ENCODE measurements at places on chromosomes 5 and 9.

DNA sequence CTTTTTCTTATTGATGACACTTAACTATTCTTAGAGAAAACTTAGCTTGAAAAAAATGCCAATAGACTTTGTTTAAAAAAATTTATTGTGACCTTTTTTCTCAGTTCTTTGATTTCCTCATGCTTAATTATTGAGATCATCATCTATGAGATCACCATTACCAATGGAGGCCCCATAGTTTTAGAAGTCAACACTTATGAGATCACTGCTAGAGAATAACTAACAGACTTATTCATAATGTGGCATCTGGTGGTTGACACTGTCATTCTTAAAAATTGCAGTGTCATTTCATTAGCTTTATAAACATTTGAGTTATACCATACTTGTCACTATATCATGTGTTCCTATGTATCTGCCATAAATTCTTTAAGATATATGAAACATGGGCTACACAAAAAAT, 14.9 kb upstream of the FEM1C start:
- peak; percentile 59 for DNase-seq

GRCh38 chr5:87051502-87052113, 216.1 kb upstream of the RASA1 start:
- DNase-seq, result no peak

- peak; percentile 30 for DNase-seq
Observed at GRCh38 chr5:180315762-180316212, 23.9 kb upstream of the MAPK9 start.

DNA sequence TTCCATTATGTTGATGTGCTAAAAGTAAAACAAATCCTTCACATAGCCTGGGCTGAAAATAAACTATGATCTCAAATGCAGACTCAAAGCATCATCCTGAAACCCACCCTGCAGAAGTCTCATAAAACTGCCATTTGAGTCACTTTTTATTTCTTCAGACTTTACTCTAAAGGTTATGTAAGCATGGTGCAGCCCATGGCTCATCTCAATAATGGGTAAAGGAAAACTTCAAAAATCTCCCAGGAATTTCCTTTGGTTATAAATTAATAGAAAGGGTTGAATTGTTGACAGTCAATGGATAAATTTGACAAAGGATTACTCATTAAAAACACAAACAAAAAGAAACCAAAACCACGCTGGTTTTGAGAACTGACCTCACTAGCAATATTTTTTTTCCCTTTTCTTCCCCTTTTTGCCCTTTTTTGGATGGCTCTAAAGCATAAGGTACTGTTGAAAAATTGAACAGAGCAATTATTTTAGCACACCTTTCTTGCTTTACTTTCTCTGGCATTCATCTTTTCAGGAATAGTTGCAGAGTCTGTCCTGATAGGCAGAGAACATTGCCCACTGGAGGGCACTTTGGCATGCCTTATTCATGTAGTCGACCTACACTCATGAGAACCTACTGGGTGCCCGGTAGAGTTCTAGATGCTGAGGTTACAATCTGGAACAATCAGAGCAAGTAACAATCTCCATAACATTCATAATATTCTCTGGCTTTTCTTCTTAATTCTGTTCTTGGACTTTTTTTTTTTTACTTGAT, 191.4 kb downstream of the TMEM167A start:
- DNase-seq, result peak; percentile 61

GRCh38 chr5:83034036-83034435, 43.2 kb downstream of the TMEM167A start:
- no peak for DNase-seq

DNA sequence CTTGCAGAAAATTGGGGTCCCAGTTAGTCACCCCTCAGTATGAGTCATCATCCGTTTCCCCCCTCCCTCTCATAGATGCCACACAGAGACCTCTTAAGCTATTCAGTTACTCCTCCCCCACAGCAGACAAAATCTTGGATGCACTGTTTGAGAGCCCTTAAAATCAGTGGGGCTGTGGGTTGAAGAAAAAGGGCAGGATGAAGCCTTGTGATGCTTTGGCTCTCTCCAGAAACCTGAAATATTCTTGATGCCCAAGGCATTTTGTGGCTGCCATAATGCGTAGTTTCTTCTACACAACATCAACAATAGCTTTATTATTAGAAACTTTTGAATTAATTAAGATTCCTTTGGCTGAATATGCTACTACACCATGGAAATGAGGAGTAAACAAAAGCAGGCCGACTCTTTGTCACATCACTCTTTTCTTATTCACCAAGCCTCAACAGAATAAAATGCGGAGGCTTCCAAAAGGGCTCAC, 133.8 kb downstream of the MRPS30 start:
- DNase-seq, result peak; percentile 4

- no peak for DNase-seq
Observed at GRCh38 chr5:31078956-31079355, 114.5 kb upstream of the CDH6 start.

DNA sequence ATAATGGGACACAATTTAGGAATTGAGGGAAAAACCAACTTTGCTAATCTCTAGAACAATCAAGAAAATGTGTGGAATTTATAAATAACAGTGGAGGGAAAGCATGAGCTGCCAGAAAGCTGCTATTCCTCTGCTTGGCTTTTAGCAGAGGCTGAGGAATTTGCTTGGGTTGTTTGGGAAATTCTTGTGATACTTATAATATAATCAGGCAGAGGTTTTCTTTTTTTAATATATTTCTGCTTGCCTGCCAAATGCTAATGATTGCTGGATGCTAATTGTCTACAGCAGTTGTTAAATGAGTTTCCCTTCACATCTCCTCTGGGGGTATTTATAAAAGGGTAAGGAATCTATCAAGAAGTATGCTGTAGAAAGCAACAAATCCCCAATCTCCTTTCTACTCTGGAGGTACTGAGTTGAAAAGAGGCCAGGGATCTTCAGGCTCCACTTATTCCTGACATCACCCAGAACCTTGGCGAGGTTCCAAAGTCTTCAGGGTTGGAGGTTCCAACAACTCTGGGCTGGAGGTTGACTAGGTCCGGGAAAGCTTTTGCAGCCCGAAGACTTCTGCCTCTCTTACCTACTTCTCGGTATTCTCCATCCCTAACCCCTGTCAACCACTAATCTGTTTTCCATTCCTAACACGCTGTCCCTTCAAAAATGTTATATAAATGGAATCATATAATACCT, 60.4 kb upstream of the TMED7 start:
- peak; percentile 78 for DNase-seq

DNA sequence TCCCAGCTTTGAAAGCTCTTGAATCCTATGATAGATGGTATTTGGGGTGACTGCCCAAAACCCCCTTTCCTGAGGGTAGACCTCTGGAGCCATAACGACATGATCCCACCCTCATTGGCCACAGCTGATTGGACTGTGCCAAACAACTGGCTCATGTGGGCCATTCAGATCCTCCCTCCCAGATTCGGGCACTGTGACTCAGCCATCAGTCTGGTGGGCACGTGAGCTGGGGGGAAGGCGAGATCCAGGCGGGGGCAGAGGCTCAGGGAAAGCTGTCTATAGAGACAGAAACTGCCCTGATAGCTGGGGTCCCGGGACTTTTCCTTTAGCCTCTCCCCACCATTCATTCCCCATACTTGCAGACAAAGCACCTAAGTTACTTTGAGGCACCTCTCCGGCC, 15.1 kb upstream of the NCS1 start:
- no peak for DNase-seq

DNA sequence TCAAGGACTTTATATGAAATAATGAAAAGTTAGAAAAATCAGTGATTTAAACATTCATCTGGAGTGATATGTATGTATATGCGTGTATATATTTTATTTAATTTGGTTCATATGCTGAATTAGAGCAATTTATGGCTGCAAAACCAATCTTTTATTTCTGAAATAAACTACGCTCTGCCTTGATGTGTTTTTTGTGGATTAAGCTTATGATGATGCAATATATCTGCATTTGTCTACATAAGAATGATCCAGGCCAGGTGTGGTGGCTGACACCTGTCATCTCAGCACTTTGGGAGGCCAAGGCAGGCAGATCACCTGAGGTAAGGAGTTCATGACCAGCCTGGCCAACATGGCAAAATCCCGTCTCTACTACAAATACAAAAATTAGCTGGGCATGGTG, 1842.3 kb upstream of the CDH6 start:
- DNase-seq, result no peak

- DNase-seq, result no peak
Observed at GRCh38 chr5:178218827-178219226, 13.8 kb downstream of the PHYKPL start.

DNA sequence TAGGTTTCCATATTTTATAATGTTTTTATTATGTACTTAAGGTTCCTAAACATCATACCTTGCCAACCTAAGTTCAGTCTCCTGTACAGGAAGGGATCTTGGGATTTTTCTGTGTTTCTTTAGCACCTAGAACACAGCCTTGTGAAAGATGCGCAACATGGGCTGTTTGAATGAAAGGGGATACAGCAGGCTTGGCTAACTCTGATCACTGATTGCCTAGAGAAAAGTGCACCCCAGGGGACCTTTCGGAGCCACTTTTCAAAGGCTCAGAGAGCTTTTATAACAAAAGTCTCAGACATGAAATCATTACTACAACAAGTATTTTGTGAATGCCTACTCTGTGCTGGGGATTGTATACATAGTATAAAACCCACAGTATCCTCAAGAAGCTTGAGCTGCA, 261.6 kb downstream of the BNC2 start:
- no peak for DNase-seq

GRCh38 chr9:18775930-18776329, 257.1 kb downstream of the SAXO1 start:
- no peak for DNase-seq

DNA sequence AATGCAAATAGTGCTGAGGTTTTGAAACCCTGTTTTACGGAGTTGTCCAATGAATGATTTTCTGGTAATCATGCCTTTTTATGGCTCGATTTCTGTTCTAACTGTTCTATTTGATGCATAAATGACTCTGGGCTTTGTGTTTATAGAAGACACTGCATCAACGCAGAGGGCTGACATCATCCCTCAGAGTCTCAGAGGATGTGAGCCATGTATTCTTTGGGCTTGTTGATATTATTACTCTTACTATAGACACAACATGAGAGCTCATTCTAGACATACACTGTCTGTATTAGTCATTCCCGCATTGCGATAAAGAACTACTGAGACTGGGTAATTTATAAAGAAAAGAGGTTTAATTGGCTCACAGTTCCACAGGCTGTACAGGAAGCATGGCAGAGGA, 31.6 kb downstream of the CDH6 start:
- DNase-seq, result peak; percentile 5

DNA sequence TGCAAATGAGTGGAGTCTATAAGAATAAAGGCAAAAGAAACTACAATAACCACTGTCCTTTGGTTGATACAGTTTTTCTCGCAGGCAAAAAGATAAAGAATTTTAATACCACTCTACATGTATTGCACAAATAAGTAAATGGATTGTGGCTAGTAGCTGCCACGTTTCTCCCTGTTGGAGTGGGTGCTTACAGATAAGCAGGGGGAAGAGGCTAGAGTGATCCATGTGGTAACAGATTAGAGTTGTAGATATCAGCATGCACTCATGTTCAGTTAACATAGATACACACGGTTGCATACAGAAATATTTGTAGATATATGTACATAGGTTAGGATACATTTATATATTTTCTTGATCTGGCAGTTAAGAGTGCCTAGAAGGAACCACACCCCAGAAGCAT, 179.5 kb downstream of the ARHGEF28 start:
- no peak for DNase-seq

DNA sequence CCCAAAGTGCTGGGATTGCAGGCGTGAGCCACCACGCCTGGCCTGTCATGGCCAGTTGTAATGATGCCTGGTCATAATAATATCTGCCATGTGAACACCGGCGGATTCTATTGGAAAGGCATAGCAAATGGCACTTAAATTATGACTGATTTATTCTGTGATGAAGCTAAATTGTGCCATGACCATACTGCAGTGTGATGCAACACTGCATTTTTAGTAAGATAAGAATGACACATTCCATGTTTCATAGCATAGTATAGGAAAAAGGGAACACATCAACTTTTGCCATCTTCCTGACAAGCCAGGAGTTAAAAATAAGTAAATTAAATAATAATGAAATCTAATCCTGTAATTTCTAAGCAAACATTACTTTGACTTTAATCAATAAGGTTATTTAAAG, 30.4 kb upstream of the BICD2 start:
- no peak for DNase-seq

DNA sequence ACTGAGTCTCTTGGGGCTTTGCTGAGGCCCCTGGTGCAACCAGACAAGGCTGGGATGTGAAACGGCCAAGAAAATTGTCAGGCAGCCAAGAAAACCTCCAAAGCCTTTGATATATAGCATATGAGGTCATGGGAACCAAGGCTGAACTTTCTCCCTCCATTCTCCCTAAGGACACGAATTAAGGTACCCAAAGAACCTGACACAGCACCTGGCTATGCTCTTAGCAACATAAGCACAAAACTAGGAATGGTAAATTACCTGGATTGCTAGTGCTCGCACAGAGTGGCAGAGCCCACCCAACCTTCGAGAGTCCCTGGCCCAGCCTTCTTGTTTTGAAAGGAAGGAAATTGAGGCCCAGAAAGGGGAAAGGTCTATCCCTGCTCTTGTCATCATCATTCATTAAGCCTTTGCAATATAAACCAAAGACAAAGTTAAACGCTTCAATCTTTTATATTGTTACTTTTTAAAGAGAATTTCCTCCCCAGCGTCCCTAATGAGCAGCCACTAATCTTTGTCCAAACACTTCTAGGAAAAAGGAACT, 220.0 kb upstream of the NR4A3 start:
- DNase-seq, result peak; percentile 26

DNA sequence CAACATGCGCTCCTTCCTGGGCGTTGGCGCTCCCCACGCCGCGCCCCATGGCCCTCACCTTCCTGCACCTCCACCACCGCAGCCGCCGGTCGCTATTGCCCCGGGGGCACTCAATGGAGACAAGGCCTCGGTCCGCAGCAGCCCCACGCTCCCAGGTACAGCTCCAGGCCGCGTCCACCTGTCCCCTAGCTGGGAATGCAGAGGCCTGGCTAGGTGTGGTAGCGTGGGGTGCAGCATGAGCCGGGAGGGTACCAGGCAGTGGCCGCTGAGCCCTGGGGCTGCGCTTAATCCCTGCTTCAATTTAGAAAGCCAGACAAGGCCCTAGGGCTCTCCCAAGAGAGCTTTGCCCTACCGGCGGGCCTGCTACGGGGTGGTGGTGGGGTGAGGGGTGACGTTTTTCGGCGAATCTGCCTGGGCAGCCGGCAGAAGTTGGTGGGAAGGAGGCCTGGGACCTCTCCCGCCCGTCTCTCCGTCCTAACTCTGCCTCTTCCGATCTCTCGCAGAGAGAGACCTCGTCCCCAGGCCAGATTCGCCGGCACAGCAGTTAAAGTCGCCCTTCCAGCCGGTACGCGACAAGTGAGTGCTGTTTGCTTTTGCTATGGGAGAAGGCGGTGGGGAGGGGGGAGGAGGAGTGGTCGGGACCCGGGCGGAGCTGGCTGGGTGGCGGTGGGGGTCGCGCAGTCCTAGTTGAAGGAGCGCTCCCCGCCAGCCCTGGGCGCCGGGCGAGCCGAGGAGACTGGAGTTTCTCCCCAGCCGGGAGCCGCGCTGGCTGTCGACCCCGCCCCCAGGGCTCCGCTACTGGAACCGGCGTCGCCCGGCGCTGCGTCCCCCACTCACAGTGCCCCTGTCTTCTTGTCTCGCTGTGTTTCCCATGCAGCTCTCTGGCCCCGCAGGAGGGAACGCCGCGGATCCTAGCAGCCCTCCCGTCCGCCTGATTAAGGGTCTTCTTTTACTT, 4.8 kb downstream of the IRX1 start:
- peak; percentile 36 for DNase-seq

All from fibroblast of upper back skin (primary cell).